ENCODE measurements at places on chromosomes 6 and 20. TPM values are rescaled to one million over a fixed set of nuclear protein-coding genes. Genes with fewer than 3 reads are reported as not detected.

The DEFB132 gene
- not detected for total RNA-seq

The MCHR2 gene
- not detected for total RNA-seq

The RPS10 gene
- 1,433 TPM for total RNA-seq

The FGD2 gene
- not detected for total RNA-seq

The PDYN gene
- not detected for total RNA-seq

The SLC52A3 gene
- total RNA-seq = 0.46 TPM

The SLC22A2 gene
- total RNA-seq = not detected

The DACT2 gene
- not detected for total RNA-seq

The NTSR1 gene
- under 0.01 TPM for total RNA-seq

The CRISP2 gene
- not detected for total RNA-seq

The PLCB1 gene
- total RNA-seq = 12.4 TPM

The ARMH2 gene
- total RNA-seq = not detected

The MARCKS gene
- total RNA-seq = 145 TPM

The OR2B6 gene
- not detected for total RNA-seq

The ALDH8A1 gene
- total RNA-seq = 0.69 TPM

The HLA-DPB1 gene
- total RNA-seq = 26.9 TPM

The SLC44A4 gene
- not detected for total RNA-seq

The TRIM10 gene
- not detected for total RNA-seq

The PSMB9 gene
- 151 TPM for total RNA-seq

The CST1 gene
- not detected for total RNA-seq

The SLC17A2 gene
- not detected for total RNA-seq

The TFAP2D gene
- total RNA-seq = not detected

The CAPN11 gene
- under 0.01 TPM for total RNA-seq

The NR2E1 gene
- total RNA-seq = under 0.01 TPM

The TNFAIP3 gene
- total RNA-seq = 45.0 TPM

The SNTA1 gene
- total RNA-seq = 27.6 TPM

The LY6G6C gene
- not detected for total RNA-seq

The SCUBE3 gene
- 0.36 TPM for total RNA-seq

All from melanocyte of skin (primary cell).